Natural killer cell (primary cell): ENCODE measurements at places on chromosomes 4 and X. TPM values are rescaled to one million over a fixed set of nuclear protein-coding genes. Genes with fewer than 3 reads are reported as not detected.

The MAGEC3 gene
- total RNA-seq = not detected

GRCh38 chr4:85381968-85382367, 93.0 kb upstream of the ARHGAP24 start:
- DNase-seq = no peak
- no peaks in the 10 kb centered on the region for H3K36me3 ChIP-seq
- no peaks in the 10 kb centered on the region for H3K27me3 ChIP-seq
- no peak overlapping the region for H3K4me3 ChIP-seq

DNA sequence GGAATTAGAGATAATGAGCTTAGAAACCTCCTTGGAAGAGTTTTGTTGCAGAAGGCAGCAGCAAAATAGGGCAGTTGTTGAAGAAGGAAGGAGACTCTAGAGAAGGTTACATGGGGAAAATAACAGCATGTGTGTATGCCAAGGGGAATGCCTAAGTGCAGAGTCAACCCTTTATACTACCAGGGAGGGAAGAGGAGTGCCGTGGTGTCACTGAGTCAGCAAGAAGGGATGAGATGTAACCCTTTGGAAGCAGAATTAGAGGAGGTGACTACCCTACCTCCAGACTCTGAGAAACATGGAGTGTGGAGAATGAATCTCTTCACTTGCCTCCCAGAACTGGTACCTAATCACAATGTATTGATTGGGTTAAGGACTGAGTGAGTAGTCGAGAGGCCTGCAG, 6.7 kb upstream of the GABRE start:
- H3K27ac ChIP-seq = no peak overlapping the region
- no peaks in the 10 kb centered on the region for H3K27me3 ChIP-seq
- H3K4me1 ChIP-seq = no peaks in the 10 kb centered on the region
- no peaks in the 10 kb centered on the region for H3K36me3 ChIP-seq

DNA sequence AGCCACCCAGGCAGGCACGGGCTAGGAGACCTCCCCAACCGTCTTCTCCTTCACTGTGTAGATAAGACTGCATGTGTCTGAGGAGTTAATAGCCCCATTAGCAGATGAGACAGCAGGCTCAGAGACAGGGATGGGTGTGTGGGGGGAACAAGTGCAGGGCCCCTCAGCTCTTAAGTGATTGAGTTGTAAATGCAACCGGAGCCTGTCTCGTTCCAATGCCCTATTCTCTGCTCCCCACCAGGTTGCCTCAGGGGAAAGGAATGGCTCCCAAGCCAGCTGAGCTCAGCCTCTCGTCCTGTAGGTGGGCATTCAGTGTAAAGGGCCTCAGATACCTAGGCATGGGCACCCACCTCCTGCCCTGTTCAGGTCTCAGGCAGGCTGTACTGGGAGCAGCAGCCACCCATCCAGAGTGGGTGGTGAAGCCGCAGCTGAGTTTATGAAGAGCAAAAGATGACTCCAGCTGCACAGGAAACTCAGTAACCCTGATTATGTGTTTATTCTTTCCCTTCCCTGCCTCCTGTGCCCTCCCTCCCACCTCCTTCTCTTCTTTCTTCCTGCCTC, 87.3 kb downstream of the PJA1 start:
- H3K27ac ChIP-seq = no peak overlapping the region
- no peak for DNase-seq
- no peaks in the 10 kb centered on the region for H3K4me1 ChIP-seq
- no peaks in the 10 kb centered on the region for H3K36me3 ChIP-seq
- no peak overlapping the region for H3K4me3 ChIP-seq
